ENCODE measurements at places on chromosomes 3 and 15. TPM values are rescaled to one million over a fixed set of nuclear protein-coding genes. Genes with fewer than 3 reads are reported as not detected.

DNA sequence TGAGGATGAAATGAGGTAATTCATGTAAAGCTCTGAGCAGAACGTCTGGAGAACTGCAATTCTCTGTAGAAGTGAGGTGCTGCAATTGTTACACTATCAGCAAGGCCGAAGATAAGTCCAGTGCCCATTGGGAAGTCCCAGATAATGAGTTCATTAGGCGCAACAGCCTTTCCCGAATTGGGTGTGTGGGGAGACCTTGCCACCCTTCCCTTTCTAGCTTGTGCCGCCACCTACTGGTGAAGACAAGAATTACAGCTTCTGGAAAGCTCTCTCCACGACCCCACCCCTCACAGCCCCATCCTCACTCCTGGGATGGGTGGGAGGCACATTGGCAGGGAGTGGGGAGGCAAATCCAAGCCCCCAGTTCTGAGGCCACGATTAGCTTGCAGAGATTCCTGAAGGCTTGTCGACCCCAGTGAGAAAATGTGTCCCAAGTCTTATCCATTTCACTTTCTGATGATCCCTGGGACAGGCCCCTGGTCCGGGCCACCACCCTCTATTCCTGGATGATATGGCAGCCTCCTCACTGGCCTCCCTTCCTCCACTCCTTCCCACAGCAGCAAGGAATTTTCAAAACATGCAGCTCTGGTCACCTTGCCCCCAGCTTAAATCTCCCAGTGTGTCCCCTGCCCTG, 36.4 kb downstream of the FAM3D start:
- peak; percentile 62 for DNase-seq

GRCh38 chr15:38398134-38398533, 55.8 kb upstream of the FAM98B start:
- peak; percentile 73 for DNase-seq

- DNase-seq: peak; percentile 11
Observed at GRCh38 chr3:138349926-138350665, 1.7 kb downstream of the MRAS start.

DNA sequence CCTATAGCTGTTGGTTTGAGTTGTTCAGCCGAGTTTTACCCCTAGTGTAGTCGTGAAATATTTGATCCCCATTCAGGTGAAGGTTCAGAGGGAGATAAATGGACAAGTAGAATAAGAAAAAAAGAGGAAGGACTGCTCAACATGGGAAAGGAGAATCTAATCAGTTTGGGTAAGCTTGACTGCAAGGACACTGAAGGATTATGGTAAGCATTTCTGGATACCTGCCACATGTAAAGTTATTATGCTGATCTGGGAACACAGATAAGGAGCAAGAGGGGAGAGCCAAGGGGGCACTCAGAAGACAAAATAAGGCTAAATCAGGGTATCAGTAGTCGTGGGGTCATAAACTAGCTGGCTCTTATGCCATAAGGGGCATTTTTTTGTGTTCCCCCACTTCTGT, 49.9 kb downstream of the TFG start:
- DNase-seq: peak; percentile 39

DNA sequence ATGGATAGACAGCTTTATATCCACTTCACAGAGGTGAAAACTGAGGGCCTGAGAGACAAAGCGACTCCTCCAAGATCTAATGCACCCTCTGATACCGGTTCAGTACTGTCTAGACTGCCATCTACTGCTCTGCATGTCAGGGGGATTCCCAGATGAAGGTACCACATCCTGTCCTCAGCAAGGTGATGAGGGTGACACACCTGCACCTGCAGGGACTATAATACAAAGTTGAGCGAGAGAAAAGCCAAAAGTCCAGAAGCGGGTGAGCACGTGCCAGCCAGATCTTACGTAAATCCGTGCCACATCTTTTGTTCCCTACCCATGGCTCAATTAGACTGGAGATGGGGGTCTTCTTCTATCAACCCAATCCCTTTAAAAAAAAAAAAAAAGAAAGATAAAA, 32.4 kb upstream of the HES1 start:
- no peak for DNase-seq

GRCh38 chr3:98761643-98762229, 1.4 kb upstream of the ST3GAL6 start:
- DNase-seq: peak; percentile 60

DNA sequence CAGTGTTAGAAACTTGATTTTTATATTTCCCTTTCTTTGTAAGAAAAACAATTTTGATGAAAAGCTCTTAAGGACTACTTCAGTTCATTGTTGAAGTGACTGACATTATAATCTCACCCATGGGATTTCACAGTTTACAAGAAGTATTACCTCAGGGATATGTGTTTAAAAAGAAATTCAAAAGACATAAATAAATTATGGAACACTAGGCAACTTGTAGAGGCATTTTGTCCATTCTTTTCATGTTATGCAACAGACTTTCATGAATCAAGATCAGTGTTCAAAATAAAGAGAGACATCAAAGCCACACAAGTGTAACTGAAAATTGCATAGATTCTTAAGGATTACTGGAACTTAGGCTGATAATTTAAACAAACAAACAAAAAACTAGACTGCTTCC, 196.8 kb upstream of the AGTR1 start:
- DNase-seq: no peak

DNA sequence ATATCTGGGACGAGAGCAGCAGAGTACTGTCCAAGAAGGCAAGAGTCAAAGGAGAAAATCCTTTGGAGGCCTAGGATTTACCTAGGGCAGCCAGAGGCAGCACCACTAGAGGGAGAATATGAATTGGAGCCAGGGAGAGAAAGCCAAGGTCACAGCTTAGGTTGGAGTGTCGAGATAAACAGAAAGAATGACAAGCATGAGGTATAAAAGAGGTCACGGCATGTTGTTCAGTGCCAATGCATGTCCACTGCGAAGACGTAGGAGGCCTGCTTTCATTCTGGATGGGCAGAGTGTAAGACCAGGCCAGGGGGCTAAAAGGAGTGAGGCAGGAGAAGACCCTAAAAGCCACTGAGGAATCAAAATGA, 47.2 kb downstream of the THBS1 start:
- DNase-seq: peak; percentile 46

DNA sequence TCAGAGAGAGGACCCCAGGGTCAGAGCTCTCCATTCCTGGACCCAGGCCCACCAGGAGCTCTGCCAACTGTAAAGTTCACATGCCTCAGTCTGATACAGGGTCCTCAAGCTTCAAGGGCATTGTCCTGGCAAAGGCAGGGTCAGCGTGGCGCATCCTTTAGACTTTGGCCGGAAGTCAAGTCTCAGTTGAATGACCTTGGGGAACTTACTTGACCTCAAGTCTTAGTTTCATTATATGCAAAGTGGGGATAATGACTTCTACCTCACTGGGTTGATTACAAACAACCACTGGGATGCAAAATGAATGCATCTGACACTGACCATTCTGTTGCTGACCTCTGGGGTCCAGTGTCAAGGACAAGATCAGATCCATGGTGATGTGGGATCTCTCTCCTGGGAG, 70.6 kb upstream of the CTSH start:
- no peak for DNase-seq

GRCh38 chr3:107512108-107512507, 10.7 kb upstream of the BBX start:
- DNase-seq: no peak

DNA sequence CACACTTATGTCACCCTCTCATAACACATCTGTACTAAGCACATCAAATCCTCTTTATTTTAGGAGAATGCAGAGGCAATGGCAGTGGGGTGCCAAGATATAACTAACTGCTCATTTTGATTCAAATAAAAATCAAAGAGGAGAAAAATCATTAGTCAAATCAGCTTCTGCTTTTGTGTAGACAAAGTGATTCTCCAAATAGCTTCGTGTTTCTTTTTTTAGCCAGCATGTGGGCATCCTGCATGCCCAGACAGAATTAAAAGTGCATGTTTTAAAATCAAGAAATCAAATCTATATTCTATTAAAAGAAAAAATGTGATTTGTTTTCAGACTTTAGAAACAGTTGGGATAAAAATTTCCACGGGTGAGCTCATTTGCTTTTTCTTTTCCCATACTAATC, 761.3 kb upstream of the CFAP20DC start:
- no peak for DNase-seq

SLC27A2 gene
- not detected for total RNA-seq

ROBO1 gene
- total RNA-seq: 26.4 TPM

UNC13C gene
- not detected for total RNA-seq

RPL29 gene
- 1,127 TPM for total RNA-seq

DUSP7 gene
- 30.5 TPM for total RNA-seq

FANCD2OS gene
- total RNA-seq: not detected

ARHGEF26 gene
- total RNA-seq: 2.9 TPM

NPAP1 gene
- not detected for total RNA-seq

All from endothelial cell of umbilical vein (primary cell).